ENCODE measurements at places on chromosomes 4 and X.

DNA sequence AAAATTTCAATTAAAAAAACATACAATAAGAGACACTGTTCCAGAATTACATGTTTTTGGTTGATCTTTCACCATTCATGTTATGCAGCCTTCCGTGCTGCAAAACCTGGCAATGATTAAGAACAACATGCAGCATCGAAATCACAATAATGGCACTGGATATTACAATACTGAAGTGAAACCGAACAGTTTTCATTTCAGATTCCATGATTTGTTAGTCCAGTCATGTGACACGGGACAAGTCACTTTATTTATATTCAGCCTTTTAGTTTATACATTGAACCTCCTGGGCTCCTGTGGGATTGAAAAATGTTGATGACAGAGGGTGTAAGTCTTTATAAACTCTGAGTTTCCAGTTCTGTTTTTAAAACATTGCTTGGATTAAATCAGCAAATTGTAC lies 142.5 kb upstream of the TTC29 start:
- DNase-seq = no peak

- DNase-seq = no peak
These were observed 88.5 kb downstream of the PAPSS1 start for GRCh38 chr4:107631560-107631959.

- DNase-seq = no peak
These were observed 16.4 kb downstream of the NAAA start for GRCh38 chr4:75924309-75924827.

GRCh38 chr4:7945709-7946380 lies 6.2 kb upstream of the AFAP1 start:
- DNase-seq = no peak

- DNase-seq = no peak
These were observed 134.1 kb upstream of the GUCY1A1 start for GRCh38 chr4:155532373-155533085.

DNA sequence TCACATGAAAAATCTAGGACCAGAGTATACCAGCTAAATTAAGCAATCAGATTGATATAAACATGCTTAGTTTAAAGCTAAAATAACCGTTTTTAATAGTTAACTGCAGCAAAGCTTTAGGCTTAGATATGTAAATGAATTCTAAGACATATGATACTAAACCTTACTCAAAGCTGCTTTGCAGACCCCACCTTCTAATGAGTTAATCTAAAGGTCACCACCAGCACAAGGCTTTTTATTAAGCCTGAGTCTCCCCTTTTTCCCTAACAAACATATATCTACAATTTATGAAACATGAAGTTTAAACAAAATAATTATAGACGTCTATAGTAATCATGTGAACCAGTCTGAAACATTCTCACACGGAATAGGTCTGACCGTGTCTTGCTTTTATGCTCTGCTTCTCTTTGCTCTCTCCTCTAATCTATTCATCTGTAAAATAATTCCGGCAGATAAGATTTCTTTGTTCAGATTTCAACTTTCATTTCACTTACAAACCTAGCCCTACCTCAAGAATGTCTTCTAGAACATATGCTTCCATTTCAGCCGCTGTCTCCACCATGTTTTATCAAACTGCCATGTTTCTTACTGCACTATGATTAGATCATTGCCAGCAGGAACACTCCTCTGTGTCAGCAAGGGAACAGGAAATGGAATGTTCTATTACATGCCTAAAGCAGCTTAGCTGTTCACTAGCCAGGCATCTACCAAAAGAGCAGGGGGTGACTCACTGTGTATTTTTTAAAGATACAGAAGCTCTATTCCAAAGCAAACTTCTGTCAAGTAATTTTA lies 35.9 kb downstream of the ANKRD17 start:
- peak; percentile 73 for DNase-seq

- peak; percentile 48 for DNase-seq
These were observed 48.3 kb upstream of the WDR1 start for GRCh38 chr4:10164877-10165283.

Measured in HEK293T (cell line).